ENCODE measurements at places on chromosomes 13 and 19.

DNA sequence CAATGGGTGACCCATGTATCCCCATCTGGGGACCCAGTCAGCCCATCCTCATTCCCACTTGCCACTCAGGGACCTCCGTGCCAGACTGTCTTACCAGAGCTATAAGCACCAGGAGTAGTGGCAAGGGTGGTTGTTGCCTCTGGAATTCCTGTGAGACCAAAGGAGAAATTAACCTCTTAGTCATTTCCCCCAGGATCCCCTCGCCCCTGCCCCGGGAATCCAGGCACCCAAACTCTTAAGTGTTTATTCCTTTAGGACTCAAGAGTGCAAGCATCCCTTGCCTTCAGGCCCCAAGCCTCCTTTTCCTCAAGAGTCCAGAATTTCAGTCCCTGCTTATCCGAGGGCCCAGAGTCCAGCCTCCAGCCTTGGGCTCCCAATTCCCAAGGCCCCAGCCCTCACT is 9.2 kb downstream of the NTN5 start:
- DNase-seq, result no peak

DNA sequence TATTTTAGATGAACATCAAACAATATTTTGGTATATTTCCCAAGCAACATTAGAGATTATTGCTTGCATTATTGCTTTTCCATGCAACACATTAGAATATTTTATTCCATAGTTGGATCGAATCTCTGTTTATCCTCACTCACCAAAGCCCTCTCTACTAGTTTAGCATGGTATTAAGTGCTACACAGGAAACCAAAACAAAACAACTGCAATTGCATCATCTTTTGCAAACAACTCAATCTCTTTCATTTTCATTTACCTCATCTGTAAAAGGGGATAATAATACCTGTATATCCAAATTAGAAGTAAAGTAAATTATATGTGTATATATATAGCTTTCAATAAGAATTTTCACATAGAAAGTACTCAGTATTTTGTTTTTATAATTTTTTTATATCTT is 147.8 kb upstream of the PCDH9 start:
- DNase-seq, result no peak

GRCh38 chr19:2455851-2456570 is 748 bp downstream of the LMNB2 start:
- DNase-seq, result peak; percentile 47

GRCh38 chr19:15457701-15458484 is 6.5 kb downstream of the RASAL3 start:
- no peak for DNase-seq

- no peak for DNase-seq
Observed at GRCh38 chr19:48568345-48568886, 16.4 kb downstream of the SULT2B1 start.

GRCh38 chr13:51063909-51064308 is 47.2 kb downstream of the C13orf42 start:
- DNase-seq, result no peak

DNA sequence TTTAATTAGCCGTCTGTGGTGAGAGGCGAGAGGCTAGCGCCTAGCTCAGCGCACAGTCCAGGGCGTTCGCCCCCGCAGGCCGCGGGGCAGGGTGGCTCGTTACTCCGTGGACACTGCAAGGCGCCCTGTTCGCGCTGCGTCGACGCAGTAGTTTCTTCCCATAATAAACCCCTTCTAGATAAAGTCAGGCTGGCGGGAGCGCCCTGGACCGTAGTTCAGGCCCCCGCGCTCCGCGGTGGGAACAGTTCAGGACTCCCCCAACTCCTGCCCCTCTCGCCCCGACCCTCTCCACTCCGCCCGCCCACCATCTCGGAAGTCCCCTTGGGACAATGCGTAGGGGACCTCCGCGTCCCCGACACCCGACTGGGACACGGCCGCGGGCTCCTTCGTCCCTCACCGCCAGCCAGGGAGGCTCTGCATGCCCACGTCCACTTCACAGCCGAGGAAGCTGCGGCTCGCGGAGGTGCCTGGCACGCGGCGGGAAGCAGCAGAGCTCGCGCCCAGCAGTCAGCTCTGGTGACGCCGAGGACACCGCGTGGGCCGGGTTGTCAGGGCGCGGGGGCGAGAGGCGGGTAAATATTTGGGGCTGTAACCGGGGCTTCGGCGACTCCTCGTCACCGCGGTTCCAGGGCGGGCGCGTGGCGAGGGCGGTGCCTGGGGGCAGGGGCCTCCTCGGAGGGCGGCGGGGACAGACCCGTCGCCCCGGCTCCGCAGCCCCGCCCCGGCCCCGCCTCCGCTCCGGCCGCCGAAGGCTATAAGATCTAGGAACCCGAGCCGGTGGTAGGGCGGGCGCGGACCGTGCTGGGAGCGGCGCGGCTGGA is at the start of gene RGCC:
Gene RGCC (plus strand): TSS at position 783 of the 821 bp plus-strand sequence. CDS start 158 bp downstream, outside the sequence.
- DNase-seq, result peak; percentile 95

DNA sequence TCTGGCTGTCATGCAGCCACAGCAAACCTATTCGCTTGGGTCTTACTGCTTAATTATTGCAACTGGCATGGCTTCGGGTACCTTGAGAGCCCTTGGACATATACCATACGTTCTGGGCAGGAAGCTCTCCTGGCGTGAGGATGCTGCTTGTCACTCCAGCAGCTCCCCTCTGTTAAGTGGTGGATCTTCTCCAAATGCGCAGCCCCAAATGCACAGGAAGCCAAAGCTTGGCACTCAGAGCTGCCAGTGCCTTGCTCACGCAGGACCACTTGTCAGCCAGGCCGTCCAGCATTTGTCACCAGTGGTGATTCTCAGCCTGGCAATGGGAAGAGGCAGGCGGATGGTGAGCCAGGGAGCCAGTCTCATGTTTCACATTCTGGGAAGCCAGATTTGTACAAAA is 158.6 kb downstream of the KATNAL1 start:
- DNase-seq, result no peak

DNA sequence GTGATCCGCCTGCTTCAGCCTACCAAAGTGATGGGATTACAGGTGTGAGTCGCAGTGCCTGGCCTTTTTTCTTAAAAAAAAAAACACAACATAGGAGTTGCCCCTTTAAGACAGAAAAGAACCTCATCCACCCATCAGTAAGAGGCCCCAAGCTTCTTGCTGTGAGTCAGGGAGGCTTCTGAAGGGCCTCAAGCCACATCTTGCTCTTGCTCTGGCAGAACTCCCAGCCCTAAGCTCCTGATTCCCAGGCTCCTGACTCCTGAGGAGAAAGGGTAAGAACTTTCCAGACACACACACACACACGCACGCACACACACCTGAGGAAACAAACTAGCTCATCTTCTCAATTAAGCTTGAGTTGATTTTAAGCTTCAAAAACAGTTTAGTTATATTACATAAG is 6.9 kb downstream of the ETFB start:
- no peak for DNase-seq

GRCh38 chr19:1555487-1556389 is 12.4 kb downstream of the MEX3D start:
- no peak for DNase-seq

DNA sequence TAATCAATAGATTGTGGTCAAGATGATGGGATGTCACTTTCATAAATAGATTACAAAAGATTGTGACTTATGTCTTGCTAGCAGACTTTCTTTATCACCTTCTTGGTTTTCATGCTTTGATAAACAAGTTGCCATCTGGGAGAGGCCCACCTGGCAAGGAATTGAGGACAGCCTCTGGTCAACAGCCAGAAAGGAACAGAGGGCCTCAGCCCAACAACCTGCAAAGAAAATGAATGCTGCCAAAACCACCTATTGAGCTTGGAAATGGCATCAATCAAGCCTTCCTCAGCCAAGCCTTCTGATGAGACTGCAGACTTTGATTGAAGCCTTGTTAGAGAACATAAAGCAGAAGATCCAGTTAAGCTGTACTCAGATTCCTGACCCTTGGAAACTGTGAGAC is 288.6 kb downstream of the SPRY2 start:
- DNase-seq, result no peak

GRCh38 chr13:29569253-29570050 is 26.0 kb downstream of the SLC7A1 start:
- DNase-seq, result no peak

- DNase-seq, result no peak
Observed at GRCh38 chr19:10091370-10091687, 5.2 kb downstream of the SHFL start.

GRCh38 chr13:50357136-50357535 is 341.9 kb downstream of the KCNRG start:
- DNase-seq, result no peak

DNA sequence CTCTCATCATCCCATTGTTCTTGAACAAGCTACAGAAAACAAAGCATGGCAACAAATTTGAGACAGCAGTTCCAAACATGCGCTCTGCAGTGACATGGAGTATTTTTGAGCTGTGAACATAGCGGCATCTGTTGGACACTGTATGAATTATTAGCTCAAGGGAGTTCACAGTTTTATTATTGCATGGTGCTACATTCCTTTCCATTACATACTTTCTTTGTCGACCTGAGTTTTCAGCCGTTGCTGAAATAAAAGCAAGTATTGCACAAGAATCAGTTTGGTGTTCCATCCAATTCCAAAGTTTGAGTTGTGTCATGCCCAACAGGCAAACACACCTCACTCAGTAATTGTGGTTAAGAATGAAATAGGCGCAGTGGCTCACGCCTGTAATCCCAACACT is 30.1 kb upstream of the METTL21C start:
- peak; percentile 3 for DNase-seq

DNA sequence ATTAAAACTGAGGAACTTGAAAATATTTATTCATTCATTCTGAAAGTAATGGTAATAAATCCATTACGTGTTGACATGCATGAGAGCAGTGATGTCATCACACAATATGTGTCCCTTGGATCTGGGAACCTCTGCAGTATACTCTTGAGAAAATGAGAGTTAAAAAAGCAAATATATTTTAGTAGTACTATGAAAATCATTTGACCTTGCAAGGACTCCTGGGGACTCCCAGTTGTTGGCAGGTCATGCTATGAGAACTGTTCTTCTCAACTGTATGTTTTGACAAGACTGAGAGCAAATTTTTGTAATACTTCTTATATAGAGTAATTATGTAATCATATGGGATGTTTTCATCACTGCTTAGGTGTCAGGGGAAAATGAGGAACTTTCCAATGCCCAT is 249.4 kb downstream of the PCCA start:
- DNase-seq, result no peak

DNA sequence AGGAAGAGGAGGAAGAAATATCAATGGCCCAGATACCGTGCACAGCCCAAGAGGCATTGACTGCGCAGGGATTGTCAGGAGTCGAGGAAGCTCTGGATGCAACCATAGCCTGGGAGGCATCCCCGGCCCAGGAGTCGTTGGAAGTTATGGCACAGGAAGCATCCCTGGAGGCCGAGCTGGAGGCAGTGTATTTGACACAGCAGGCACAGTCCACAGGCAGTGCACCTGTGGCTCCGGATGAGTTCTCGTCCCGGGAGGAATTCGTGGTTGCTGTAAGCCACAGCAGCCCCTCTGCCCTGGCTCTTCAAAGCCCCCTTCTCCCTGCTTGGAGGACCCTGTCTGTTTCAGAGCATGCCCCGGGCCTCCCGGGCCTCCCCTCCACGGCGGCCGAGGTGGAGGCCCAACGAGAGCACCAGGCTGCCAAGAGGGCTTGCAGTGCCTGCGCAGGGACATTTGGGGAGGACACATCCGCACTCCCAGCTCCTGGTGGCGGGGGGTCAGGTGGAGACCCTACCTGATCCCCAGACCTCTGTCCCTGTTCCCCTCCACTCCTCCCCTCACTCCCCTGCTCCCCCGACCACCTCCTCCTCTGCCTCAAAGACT is 36.0 kb downstream of the KEAP1 start:
- no peak for DNase-seq

- no peak for DNase-seq
Observed at GRCh38 chr13:37353911-37354310, 244.7 kb downstream of the POSTN start.

DNA sequence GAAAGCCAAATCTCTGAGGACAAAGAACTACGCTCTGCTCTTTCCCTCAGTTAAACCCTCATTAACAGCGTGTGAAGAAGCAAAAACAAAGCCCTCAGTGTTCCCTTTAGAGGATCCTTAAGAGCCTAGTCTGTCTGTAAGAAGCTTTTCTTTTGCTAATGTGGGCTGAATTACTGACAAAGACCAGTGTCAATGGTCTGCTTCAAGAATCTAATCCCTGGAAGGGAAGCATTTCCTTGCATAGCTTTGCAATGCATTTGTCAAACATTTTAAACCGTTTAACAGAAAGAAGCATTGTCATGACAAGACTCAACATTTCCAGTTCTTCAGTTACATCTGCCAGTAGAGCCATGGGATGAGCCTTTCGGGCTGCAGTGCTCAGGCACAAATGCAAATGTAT is 64.9 kb downstream of the EDNRB start:
- no peak for DNase-seq

DNA sequence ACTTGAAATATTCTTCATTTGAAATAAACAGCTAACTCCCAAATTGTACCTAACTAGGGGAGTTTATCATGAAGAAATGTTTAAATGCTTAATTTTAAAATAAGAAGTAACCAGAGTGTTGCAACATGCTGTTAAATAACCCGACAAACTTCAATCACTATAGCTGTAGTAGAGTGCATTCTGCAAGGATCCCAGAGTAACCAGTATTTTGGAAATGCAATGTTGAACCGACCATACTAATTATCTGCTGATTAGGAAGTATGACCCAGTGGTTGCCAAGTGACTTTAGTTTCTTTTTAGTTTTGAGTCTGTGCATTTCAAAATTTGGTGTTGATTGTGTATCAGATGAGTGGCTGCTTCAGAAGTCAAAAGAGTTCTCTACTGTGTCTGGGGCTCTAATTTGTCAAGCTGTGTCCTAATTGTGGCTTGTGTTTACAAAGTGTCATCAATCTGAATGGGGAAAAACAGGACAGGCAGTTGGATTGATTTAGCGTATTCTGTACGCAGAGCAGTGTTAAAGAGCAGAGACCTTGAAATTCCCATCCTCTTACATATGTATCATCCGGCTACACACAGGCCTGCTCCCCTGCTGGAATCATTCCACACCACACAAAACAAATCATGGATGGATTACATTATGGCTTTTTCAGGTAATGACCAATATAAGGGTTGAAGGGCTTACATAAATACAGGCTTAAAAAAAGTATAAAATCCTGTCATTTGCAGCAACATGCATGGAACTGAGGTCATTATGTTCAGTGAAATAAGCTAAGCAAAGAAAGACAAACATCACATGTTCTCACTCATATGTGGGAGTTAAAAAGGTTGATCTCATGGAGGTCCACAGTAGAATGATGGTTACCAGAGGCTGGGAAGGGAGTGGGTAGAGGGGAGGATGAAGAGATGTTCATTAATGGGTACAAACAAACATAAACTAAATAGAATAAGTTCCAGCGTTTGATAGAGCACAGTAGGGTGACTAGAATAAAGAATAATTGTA is 351.5 kb downstream of the KLF12 start:
- no peak for DNase-seq

GRCh38 chr13:80030491-80030890 is 310.4 kb downstream of the SPRY2 start:
- no peak for DNase-seq

- DNase-seq, result no peak
Observed at GRCh38 chr13:52896827-52897659, 48.6 kb upstream of the PCDH8 start.

Data from CD4-positive, alpha-beta T cell treated with Interleukin-6 for 4 hours (primary cell).